ENCODE measurements at places on chromosomes 1 and 21.

- DNase-seq: no peak
Observed at GRCh38 chr1:196308176-196308575, 300.1 kb downstream of the KCNT2 start.

GRCh38 chr1:6012529-6013318 is 20.5 kb upstream of the NPHP4 start:
- no peak for DNase-seq

- no peak for DNase-seq
Observed at GRCh38 chr1:147202576-147202975, 22.6 kb downstream of the FMO5 start.

- no peak for DNase-seq
Observed at GRCh38 chr1:232578651-232579195, 51.2 kb downstream of the SIPA1L2 start.

DNA sequence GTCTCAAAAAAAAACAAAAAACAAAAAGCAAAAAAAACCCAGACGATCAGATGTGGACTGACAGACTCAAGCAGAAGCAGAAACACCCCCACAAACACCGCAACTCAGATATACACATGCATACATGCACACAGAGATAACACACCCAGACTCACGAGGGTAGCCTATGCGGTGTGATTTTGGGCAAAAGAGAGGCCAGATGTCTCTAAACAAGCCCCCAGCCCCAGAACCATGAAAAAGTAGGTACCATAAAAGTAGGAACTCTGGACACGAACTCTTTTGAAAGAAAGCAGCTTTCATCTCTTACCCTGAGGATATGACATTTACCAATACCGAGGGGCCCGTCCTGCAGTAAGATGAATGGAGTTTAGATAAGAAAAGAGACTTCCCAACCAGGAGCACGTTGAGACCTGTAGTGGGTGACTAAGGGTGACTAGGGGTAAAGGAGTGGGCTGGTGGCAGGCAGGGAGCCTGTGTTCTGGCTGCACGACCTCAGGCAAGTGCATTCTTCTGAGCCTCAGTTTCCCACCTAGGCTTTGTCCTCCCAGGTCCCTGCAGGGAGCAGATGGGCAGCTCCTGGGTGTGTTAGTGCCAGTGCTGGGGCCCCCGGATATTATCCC is 1.5 kb upstream of the TINAGL1 start:
- DNase-seq: no peak

- DNase-seq: no peak
Observed at GRCh38 chr1:109116286-109116685, 2.4 kb downstream of the ELAPOR1 start.

GRCh38 chr1:65148548-65149350 is 746 bp downstream of the AK4 start:
- DNase-seq: peak; percentile 56

GRCh38 chr1:119312500-119312899 is 56.1 kb upstream of the HAO2 start:
- no peak for DNase-seq

- no peak for DNase-seq
Observed at GRCh38 chr1:205294175-205294917, 27.2 kb downstream of the NUAK2 start.

DNA sequence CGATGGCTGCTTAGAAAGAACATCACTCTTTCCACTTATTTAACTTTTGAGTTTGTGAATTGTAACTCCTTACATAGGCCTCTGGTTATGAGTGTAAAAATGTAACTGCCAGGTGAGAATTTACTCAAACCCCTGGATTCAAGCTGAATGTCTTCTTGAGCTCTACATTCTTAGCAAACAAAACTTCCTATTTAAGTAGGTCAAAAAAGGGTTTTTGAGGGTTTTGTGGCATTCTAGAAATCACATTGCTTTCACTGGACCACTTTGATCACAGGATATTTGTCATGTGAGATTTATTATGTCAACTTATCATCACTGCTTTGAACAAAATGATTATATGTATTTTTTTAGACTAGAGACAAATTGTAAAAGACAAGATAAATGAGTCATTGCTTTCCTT is 5.7 kb downstream of the IL23R start:
- DNase-seq: no peak

- DNase-seq: no peak
Observed at GRCh38 chr1:153687346-153688125, 9.0 kb downstream of the NPR1 start.

- no peak for DNase-seq
Observed at GRCh38 chr1:230142608-230143210, 75.7 kb downstream of the GALNT2 start.

GRCh38 chr1:69055194-69055593 is 512.5 kb upstream of the LRRC7 start:
- no peak for DNase-seq

GRCh38 chr1:197441999-197442414 is 174.0 kb downstream of the CRB1 start:
- DNase-seq: no peak

- no peak for DNase-seq
Observed at GRCh38 chr1:212671342-212672031, 28.2 kb downstream of the BATF3 start.

DNA sequence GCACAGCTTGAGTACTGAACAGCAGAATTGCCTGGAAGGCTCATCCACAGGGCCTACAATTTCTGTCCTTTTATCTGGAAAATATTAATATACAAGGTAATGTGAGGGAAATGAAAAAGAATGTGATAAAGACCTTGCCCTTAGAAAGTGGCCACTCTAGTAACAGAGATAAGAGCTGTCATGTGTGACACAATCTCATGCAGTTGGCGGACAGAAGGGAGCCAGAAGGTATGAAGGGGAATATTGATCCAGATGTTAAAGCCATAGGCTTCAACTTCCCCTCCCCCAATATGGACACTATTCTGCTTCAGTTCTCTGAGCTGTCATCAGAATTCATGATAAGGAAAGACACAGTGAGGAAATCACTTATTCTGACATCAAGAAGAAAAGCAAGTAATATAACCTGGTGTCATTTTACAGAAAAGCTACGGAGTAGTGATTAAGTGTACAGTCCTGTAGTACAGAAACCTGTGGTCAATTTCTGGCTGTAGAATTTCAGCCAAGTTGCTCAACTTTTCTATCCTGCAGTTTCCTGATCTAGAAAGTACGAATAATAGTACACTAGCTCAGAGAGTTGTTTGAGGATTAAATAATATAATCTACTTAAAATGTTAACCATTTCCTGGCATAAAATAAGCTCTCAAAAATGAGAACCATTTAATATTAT is 572.1 kb downstream of the DPYD start:
- no peak for DNase-seq

DNA sequence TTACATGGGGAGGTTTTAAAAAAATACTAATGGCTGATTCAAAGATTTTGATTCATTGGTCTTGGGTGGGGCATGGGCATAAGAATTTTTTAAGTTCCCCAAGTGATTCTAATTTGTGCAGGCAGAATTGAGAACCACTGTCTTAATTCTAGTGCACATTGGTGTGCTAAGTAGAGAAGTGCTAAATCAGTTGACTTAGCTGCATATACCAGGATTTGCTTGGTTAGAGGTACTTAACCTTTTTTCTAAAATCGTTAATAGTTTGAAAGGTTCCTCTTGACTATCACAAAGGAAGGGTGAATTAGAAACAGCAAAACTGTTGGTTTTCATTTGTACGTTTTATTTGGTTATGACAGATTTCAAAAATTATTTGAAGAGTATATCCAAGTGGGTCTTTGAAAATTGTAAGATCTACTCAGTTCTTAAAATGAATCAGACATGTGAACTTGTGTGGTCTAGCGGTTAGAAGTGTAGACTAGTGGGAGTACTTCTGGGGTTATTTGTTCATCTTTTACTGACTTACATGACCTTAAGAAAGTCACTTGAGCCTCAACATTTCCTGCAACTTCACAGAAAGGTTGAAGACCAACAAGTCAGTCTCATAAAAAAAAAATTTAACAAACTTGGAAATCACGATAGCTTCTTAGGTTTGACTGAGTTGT is 66.7 kb downstream of the RPAP2 start:
- no peak for DNase-seq

DNA sequence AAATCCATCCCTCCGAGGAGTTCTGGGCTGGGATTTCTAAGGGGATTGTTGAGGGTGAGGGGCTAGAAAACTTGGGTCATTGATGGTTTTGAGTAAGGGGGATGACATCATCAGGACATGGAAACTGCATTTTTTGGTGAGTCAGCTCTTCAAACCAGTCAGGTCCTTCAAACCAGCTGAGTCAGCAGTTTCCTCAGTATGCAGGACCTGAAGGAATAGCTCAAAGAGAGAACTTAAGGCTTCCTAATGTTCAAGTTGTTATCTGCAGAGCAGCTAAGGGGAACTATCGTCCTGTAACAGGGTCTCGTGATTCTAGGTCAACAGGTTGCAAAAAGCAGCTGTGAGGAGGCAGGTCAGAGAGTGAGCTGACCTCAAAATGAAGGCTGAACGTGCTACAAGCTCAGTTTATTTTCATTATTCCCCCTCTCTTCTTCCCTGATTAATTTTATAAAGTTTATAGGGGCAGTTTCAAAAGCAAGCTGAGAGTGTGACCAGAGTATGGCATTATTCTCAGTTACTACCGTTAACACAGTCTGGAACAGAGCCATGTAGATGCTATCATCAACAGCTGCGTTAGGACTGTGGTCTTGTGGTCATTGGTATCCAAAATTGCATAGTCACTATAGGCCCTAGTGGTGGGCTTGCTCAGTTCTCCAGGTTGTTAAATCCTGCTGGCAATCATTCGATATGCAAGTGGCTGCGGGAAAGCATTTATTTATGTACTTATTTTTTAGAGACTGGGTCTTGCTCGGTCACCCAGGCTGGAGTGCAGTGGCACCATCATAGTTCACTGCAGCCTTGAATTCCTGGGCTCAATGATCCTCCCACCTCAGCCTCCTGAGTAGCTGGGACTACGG is 10.7 kb upstream of the SDC3 start:
- no peak for DNase-seq

GRCh38 chr21:28224191-28224726 is 768.4 kb downstream of the LTN1 start:
- DNase-seq: no peak

- no peak for DNase-seq
Observed at GRCh38 chr1:232319072-232319471, 310.9 kb downstream of the SIPA1L2 start.

GRCh38 chr1:117842408-117843170 is 86.8 kb downstream of the GDAP2 start:
- no peak for DNase-seq

GRCh38 chr1:39173995-39174380 is 30.5 kb upstream of the MACF1 start:
- DNase-seq: no peak

DNA sequence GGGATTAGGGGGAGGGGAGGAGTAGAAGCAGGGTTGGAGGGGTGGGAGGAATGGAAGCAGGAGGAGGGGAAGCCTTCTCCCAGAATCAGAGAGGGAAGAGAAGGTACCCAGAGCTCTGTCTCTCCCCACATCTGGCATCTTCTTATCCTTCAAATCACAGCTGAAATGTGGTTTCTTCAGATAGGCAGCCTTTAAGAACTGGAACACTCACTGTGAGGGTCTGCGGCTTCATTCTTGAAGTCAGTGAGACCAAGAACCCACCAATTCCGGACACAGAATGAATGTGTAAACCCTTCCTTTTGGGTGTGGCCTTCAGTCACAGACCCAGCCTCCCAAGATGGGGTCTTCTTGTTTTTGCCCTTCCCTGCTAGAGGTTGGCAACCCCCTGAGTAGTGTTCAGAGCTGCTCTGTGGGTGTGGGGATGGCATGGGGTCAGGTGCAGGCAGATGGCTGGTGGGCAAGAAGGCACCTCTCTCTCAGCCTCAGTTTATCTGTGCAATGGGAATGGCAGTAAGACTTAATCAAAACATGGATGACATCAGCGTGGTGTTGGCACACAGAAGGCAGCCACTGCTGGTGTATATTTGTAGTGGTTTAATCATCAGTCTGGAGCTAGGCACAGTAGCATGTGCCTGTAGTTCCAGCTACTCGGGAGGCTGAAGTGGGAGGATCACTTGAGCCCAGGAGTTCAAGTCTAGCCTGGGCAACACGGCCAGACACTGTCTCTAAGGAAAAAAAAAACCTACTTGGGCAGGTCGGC is 7.2 kb downstream of the FAAH start:
- no peak for DNase-seq

DNA sequence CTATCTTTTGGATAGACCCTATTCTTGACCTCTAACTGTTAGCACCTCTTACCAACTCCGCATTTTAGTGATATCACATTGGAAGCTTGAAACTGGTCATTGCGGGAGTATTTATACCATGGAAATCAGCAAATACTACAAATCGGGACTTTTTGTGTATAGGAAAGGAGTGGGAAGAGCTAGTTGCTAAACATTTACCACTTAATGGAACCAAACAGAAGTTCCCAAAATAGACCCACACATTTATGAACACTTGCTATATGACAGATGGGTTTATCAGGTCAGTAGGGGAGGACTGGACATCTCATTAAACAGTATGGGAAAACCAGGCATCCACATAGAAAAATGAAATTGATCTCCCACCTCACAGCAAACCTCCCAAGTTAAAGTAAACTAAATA is 29.4 kb downstream of the PHC2 start:
- DNase-seq: no peak

GRCh38 chr1:33390542-33390941 is 40.4 kb downstream of the PHC2 start:
- no peak for DNase-seq

GRCh38 chr1:1073743-1074587 is at the start of gene RNF223:
Gene RNF223 (minus strand): TSS chr1:1074306. CDS start chr1:1072566, 1,740 bp downstream.
- DNase-seq: no peak

GRCh38 chr1:93528412-93528811 is 80.5 kb downstream of the FNBP1L start:
- no peak for DNase-seq

DNA sequence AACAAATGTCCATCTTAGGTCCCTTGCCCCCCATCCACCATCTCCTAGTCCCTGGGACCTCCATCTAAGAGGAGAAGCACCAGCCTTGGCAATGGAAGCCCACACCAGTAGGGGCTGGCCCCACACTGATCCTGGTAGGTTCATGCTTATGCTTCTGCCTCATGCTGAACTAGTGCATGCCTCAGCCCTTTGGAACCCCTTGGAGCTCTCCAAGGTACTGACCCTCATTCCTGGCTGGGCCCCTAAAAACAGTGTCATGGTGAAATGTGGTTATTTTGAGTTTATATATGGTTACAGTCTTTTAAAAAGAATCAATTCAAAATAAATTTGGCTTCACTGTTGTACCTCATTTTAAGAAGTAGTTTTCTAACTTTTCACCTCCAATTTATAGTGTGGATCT is 108.3 kb downstream of the HIVEP3 start:
- no peak for DNase-seq

- DNase-seq: no peak
Observed at GRCh38 chr1:42744148-42744413, 4.0 kb upstream of the CLDN19 start.
